ENCODE measurements at places on chromosomes 13 and 19.

- no peak for DNase-seq
These were observed 25.5 kb downstream of the TSSK6 start for GRCh38 chr19:19489804-19490204.

- DNase-seq, result no peak
These were observed 14.0 kb downstream of the RPL36 start for GRCh38 chr19:5703819-5704818.

DNA sequence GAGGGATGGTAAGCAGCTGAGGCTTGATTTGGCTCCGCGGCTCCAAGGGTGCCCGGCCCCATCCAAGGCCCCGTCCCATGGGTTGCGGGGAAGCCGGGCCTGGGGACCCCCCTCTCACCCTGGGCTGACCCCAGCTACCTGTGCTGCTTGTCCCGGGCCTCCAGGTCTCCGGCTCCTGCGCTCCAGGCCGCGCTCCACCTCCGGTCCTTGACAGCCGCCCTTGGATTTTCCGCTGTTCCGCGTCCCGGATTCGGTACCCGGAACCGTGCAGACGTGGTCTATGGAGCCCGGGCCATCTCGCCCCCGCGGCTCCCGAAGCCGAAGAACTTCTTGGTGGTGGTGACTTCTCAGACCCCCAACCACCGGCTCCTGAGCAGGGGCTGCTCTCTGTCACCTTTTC lies 48.3 kb upstream of the C1QTNF9B start:
- no peak for DNase-seq

DNA sequence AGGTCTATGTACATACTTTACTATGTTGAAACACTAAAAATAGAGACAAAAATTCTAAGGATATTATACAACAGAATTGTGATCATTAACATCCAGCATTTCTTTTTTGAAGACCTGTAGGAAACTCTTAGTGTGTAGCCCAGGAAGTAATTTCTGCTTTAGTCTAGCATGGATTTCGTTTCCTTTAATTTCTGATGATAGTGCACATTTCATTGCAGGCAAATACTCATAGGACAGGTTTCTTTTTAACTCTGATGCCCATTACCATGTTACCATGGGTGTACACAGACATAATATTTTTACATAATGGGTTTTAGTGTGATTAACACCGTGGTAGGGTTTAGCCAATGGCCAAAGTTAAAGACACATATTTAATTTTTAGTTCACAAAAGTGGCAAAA lies 27.1 kb downstream of the LIG4 start:
- DNase-seq, result no peak

- DNase-seq, result no peak
These were observed 9.2 kb downstream of the PGPEP1 start for GRCh38 chr19:18349524-18350128.

- peak; percentile 42 for DNase-seq
These were observed 397 bp downstream of the DACT3 start for GRCh38 chr19:46660551-46661019.

DNA sequence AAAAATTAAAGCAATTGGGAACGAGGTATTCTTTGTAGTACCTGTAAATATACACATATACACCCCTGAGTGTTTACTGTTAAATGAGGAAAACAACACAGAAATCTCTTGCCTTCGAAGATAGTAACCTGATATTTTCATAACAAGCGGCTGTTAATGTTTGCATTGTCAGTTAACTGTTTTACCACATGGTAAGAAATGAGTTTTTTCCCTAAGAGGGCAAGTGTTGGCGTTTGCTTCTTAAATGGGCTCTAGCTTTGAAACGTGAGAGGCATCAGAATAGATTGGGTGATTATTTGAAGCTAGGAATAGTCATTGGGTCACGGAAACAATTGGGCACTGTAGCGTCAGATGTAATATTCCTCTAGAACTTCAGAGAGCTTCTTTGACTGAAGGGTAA lies 22.0 kb upstream of the UPF3A start:
- DNase-seq, result no peak

DNA sequence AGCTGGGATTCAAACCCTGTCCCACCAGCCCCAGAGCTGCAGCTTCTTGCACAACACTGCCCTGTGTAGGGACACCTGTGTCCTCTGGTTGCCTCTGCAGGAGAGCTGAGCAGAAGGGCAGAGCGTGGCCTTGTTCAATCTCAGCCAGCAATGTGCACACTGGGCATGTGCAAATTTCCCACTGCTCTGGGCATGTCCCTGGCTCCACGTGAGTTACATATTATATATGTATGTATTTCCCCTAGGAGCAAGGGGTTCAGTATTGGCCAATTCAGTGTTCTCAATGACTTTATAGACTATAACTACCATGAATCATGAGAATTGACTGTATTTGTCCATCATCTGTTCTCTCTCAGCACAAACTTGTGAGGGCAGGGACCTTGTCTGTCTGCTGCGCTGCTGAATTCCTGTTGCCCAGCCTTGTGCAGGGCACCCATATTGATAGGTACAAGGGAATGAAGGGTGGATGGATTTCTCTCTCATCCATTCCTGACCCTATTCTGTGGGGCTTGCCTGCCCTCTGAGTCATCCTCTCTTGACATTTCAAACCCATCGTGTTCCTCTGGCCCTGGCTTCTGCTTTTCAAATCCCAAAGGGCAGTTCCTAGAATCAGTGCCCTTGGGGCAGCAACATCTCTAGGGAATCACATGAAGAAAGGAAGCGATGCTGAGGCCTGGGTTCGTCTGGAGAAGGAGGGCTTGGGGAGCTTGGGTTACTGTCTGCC lies 69.7 kb downstream of the ERICH6B start:
- no peak for DNase-seq

Data from right lung (tissue), 10 donors.